Neural progenitor cell (in vitro differentiated cells): ENCODE measurements at places on chromosomes 6 and 20. TPM values are rescaled to one million over a fixed set of nuclear protein-coding genes. Genes with fewer than 3 reads are reported as not detected.
A peak's percentile ranks its signal among the peaks of the same experiment; 100 is the strongest.

ZNF343 gene
- total RNA-seq = 7.4 and 9.7 TPM in 2 replicates

SMLR1 gene
- not detected in 2 replicates for total RNA-seq

NKX2-2 gene
- total RNA-seq = not detected in 2 replicates

SIRPB1 gene
- 0.62 TPM in 1 of 2 replicates, not detected in the other for total RNA-seq

BEND6 gene
- 0.90 and 2.4 TPM in 2 replicates for total RNA-seq

VGLL2 gene
- total RNA-seq = not detected in 2 replicates

VNN1 gene
- total RNA-seq = not detected in 2 replicates

DNA sequence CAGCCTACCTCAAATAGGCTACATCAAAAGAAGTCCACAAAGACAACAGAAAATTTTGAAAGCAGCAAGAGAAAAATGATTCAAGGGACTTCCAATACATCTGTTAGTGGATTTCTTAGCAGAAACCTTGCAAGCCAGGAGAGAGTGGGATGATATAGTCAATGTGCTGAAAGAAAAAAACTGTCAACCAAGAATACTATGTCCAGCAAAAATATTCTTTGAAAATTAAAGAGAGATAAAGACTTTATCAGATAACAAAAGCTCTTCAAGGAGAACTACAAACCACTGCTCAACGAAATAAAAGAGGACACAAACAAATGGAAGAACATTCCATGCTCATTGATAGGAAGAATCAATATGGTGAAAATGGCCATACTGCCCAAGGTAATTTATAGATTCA, 34.0 kb downstream of the MCHR2 start:
- DNase-seq = no peak

- DNase-seq = no peak
Observed at GRCh38 chr6:144715344-144715743, 430.2 kb downstream of the UTRN start.

- peak; percentile 59 for DNase-seq
Observed at GRCh38 chr6:54846857-54847674, 495 bp downstream of the FAM83B start.

DNA sequence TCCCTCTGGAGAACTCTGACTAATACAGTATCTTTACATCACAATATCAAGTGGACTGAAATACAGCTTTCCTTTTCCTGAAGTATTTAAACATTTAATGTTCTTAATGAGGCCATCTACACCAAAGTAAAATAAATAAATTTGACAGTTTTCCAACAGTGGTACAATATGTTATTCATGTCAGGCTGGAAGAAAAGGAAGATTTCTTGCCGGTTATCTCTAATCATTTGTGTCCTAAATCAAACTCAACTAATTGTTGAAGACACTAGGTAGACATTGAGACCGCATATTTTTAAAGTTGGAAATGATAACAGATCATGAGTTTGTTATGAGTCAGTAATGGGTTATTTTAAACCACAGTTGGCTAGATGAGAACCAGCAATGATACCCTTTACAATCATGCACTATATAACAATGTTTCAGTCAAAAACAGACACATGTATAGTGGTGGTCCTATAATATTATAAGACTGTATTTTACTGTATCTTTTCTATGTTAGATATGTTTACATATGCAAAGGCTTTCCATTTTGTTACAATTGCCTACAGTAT, 241.6 kb downstream of the LMBRD1 start:
- no peak for DNase-seq

DNA sequence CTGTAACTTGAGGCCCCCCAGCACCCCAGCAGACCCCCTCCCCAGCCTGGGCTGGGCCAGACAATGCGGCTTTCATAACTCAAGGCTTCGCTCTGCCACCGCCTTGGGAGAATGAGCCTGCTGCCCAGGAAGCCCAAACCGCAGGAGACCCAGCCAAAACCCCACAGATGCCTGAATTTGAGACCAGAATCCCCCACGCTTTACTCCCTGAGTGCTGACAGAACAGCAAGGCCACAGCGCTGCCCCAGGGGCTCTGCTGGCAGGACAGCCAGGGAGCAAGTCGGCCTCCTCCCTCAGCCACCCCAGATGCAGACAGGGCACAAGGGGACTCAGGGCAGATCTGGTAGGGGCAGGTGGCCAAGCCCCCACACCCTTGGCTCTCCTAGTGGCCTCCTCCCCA, 2.2 kb downstream of the MDFI start:
- no peak for DNase-seq

DNA sequence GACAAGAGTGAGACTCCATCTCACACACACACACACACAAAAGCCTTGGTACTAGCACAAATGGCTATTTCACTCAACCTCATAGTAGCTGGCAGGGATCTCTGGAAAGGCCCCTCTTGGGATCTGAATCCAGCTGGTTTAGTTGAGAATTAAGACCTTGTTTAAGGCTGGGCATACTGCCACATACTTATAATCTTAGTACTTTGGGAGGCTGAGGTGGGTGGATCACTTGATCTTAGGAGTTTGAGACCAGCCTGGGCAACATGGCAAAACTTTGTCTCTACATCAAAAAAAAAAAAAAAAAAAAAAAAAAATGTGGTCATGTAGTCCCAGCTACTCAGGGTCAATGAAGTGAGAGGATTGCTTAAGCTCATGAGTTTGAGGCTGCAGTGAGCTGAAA, 628.3 kb downstream of the MMUT start:
- DNase-seq = no peak

DNA sequence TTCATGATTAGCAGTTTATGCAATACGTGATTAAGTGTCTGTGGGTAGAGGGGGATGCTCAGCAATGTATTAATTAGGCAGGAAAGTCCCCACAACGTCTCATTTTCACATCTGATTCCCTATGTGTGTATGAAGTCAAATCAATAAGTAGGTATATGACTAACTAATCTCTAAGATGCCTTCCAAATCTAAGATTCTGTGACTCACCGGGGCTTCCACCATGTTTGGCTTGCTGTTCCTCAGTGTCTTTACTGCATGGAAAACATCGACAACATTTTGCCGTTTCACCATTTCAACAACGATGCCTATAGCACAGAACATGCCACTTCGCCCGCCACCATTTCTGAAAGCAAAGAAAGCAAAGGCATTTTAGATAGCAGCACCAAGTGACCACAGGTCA, 72.0 kb upstream of the THEMIS start:
- DNase-seq = no peak

- DNase-seq = no peak
Observed at GRCh38 chr6:34671801-34672656, 24.5 kb downstream of the ILRUN start.

- no peak for DNase-seq
Observed at GRCh38 chr6:111474106-111474505, 8.9 kb downstream of the REV3L start.

DNA sequence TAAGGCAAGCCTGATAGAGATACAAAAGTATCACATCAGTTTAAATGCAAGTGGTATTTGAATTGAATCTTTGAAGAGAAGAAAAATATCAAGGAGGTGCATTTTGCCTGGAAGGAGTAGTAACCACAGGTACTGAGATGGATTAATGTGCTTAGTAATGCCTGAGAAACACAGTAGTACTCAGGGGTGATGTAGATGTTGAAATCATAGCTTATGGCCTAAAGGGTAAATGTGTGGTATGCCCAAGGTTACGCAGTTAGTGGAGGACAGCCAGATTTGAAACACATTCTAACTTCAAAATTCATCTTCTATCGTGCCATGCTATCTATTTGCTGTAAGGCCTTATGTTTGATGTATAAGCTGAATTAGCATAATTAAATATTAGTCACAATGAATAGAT, 55.9 kb downstream of the STXBP5 start:
- no peak for DNase-seq

DNA sequence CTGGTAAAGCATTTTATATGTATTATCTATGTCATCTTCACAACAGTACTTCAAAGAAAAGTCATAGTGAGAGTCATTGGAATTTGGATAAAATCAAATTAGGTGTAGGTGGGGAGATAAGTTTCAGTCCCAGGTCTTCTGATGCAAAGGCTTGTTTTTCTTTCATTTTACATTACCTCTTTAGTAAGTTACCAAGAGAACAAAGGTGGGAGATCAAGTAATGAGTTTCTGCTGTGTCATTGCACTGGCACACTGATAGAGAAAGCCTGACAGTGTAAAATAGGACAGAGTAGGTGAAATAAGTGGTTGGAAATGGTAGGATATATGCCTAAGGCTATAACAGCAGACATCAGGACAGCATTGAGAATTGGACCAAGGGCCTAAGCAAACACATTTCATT, 250.4 kb downstream of the NKAIN2 start:
- DNase-seq = no peak

- no peak for DNase-seq
Observed at GRCh38 chr6:24721461-24722215, 2.7 kb upstream of the C6orf62 start.

DNA sequence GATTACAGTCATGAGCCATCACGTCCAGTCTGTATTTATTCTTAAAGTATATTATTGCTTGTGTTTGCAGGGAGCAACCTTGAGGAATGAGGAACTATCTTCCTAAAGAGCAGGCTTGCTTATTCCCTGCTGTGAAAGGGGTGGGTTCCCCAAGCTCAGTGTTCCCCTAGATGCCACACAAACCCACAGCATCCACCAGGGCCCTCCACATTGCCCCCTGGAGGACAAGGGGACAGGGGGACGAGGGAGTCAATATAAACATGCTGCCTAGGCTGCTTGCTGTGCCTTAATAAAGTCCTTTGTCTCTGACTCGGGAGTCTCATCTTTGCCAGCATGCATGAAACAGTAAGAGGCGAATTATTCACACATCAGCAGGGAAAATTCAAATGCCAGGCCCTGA, 8.0 kb upstream of the IDH3B start:
- peak; percentile 40 for DNase-seq

DNA sequence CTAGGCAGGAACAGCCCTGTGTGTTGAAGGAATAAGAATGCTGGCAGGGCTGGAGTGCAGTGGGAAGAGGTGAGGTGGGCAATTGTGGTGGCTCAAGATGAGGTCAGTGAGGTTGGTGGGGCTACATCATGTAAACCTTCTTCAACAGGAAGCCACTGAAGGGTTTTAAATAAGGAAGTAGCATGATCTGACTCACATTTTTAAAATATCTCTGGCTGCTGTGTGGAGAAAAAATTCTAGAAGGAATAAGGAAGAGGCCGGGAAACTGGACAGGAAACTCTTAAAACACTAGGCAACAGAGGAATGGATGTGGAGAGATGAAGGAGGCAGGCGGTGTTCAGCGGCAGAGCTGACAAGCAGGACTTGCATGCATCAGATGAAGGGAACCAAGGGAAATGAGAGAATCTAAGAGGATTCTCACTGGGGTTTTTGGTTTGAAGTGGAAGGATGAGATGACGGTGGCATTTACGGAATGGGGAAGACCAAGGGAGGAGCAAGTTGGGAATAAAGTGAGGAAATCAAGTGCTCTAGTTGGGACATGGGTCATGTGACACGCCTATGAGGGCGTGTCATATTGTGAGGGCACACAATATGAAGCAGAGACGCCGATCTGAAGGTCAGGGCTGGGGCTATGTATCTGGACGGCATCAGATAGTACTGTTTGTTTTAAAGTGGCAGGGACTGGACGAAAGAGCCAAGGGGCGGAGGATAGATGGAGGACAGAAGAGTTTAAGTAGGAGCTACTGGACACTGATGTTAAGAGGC, 18.2 kb downstream of the TMEM242 start:
- no peak for DNase-seq

GRCh38 chr6:11869672-11870340, 91.2 kb upstream of the ADTRP start:
- no peak for DNase-seq

GRCh38 chr6:121498481-121499276, 63.2 kb downstream of the GJA1 start:
- DNase-seq = no peak

DNA sequence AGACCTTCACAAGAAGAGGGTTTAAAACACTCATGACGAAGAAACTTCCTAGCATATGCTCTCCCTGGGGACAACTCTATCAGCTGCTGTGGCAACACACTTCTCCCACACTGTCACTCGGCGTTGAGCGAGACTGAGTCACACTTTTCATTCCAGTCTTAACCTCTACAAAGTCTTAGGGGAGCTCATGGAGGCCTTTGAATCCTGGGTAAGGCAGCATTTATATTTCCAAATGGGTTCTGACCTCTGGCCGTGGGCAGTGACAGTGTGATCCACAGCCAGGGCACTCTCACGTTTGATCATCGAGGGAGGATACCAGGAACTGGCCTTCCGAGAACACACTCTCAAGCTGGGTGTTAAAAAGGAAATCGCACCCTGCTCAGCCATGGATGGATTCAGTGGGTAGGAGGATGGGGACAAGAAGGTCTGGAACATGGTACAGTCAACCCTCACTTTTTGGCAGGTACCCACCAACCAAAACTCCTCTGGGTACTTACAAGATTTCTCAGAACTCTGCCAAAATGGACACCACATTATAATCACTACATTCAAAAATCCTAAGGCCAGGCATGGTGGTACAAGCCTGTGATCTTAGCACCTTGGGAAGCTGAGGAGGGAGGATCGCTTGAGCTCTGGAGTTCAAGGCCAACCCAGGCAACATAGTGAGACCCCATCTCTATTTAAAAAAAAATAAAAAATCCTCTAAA, 19.6 kb downstream of the RRBP1 start:
- DNase-seq = no peak
